Stimulated activated CD8-positive, alpha-beta memory T cell treated with anti-CD3 and anti-CD28 coated beads, Interleukin-7, amount 100 ng/mL, for 48 hours (primary cell): ENCODE measurements at places on chromosomes 3 and 15.

DNA sequence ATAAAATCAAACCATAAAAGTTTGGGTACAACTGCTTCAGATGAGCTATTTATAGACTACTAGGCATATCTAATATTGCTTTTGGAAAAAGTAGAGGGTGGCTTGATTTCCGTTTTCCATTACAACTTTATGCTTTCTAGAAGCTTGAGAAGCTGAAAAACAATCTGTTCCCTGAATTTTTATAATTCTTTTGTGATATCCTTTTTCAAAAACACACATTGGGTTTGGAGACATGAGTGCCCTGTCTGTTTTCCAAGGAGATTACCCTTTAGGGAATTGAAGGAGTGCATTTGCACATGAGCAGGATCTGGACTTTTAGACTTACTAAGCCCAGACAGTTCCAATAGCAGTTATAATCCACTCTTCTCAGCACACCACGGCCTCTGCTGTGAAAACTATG, 49.5 kb upstream of the FILIP1L start:
- DNase-seq, result no peak

GRCh38 chr3:179088306-179088705, 16.7 kb upstream of the ZMAT3 start:
- DNase-seq, result no peak

GRCh38 chr15:84872009-84872910, 12.2 kb upstream of the SLC28A1 start:
- DNase-seq, result no peak

- DNase-seq, result no peak
Measured at GRCh38 chr15:88342666-88343065, 86.1 kb upstream of the NTRK3 start.

GRCh38 chr3:170815936-170816335, 54.1 kb downstream of the RPL22L1 start:
- DNase-seq, result no peak

- no peak for DNase-seq
Measured at GRCh38 chr3:23826382-23827064, 20.8 kb downstream of the UBE2E1 start.

- no peak for DNase-seq
Measured at GRCh38 chr3:185328324-185329004, 34.5 kb upstream of the MAP3K13 start.

- no peak for DNase-seq
Measured at GRCh38 chr3:155983834-155984474, 113.5 kb downstream of the GMPS start.

- no peak for DNase-seq
Measured at GRCh38 chr3:28972921-28973320, 307.9 kb upstream of the RBMS3 start.

- no peak for DNase-seq
Measured at GRCh38 chr3:52777959-52778805, 783 bp downstream of the ITIH1 start.

GRCh38 chr3:63354160-63354559, 76.1 kb downstream of the SYNPR start:
- no peak for DNase-seq

DNA sequence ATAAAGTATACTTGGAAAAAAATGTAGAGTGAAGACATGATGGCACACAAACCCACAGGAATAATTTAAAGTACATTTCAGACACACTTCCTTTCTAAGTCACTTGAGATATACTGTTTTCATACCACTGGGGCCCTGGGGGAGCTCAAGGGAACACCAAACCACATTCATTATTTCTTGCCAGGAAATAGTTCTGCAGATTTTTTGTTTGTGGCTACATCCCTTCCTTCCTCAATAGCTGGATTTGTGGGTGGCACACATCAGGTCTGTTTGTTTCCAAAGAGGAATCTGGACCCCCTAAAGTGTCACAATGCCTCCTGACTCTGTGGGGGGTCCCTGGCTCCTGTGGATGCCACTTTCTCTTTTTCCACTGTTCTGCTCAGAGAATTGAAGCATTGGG, 153.5 kb upstream of the COL8A1 start:
- DNase-seq, result no peak

GRCh38 chr3:32888739-32889138, 62.7 kb upstream of the CCR4 start:
- DNase-seq, result no peak

GRCh38 chr15:69980341-69981059, 117.2 kb downstream of the TLE3 start:
- no peak for DNase-seq

DNA sequence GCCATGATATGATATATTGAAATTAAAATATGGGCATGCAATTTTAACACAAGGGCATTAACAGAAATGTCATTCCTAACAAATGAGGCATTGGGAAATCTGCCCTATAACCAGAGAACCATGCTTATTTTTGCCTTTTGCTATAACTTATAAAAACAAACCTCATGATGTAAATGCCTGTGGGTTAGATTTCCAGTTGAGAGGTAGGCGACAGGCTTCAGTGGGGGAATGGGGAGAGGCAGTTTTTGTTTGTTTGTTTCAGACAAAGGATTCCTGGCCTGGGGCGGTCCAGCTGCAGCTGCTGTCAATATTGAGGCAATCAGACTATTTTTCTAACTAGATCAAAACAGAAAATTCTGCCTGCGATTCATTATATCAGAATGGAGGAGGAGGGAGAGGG, 490.4 kb upstream of the CFAP20DC start:
- no peak for DNase-seq

- DNase-seq, result no peak
Measured at GRCh38 chr3:170644711-170645110, 58.8 kb upstream of the SLC7A14 start.

DNA sequence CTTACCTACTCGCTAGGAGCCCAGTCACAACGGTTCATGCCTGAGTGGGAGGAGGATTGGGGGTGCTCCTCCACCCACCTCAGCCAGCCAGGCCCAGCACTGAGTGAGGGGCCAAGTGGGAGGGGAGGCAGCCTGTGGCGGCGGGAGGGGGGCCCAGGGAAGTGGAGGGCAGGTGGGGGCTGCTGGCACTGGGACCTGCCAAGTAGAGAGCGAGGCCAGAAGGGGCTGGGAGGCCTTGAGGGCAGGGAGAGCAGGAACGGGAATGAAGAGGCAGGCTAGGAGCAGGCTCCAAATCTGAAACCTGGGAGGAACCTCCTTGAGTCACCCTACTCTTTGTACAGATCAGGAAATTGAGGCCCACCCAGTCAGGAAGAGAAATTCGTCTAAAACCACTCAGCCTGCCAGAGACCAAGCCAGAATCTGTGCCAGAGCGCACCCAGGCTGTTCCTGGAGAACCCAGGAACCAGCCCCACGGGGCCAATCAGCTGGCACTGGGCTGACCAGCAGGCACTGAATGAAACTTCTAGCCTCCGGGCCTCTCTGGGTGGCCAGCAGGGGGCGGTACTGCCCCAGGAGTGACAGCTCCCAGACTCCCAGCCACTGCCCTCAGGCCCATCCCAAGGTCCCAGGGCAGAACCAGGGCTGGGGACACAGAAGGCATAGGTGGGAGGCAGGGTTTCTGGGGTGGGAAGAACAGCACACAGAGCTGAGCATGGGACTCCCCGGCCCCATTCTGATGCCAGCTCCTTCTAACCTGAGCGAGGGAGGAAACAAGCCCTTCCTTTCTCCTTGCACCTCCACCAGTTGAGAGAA, 14.8 kb upstream of the CYP11A1 start:
- DNase-seq, result peak; percentile 70

DNA sequence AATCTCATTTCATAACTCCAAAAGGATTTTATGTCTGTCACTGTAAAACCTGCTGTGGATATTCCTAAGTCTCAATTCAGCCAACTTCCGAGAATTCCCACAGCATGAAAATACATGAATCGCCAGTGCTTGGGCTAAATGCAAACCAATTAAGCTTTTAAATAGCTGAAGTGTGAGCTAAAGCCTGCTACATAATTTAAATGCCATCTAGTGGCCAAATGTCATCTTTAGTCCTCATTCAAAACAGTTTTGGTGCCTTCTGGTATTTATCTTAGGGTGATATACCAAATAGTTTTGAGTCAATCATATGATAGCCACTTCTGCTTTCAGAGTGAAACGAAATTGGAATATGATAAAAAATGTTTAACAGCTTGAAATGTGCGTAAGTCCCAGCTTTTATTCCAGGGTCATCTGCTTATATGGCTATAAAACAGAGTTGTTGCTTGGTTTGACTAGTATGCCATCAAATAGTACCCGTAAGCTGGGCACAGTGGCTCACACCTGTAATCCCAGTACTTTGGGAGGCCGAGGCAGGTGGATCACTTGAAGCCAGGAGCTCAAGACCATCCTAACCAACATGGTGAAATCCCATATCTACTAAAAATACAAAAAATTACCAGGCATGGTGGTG, 41.8 kb upstream of the CCNL1 start:
- no peak for DNase-seq

- no peak for DNase-seq
Measured at GRCh38 chr3:61008998-61009380, 242.3 kb downstream of the FHIT start.

DNA sequence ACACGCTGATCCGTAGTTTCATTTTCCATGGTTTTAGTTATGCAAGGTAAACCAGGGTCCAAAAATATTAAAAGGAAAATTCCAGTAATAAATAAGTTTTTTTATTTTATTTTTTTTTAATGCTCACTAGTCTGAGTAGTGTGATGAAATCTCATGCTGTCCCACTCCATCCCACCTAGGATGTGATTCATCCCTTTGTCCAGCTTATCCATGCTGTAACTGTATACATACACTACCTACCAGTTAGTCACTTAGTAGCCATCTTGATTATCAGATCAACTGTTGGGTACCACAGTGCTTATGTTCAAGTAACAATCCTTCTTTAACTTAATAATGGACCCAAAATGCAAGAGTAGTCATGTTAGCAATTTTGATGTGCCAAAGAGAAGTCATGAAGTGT, 75.2 kb downstream of the ESYT3 start:
- no peak for DNase-seq

GRCh38 chr3:187952849-187953248, 201.1 kb upstream of the LPP start:
- DNase-seq, result no peak

DNA sequence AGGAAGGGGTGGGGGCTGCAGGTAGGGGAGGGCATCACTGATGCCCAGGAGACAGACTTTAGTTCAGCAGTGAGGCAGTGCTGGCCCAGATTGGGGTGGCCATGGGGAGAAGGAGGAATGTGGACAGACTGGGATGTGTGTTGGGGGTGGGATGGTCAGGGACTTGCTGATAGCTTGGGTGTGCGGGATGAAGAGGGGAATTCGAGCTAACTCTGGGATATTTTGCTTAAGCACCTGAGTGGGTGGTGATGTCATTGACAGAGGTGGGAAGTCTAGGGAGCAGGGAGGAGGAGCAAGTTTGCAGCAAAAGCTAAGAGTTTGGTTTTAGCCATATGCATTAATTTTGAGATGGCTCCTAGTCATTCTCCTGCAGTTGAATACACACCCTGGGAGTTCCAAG, 207.5 kb downstream of the RPLP1 start:
- no peak for DNase-seq

DNA sequence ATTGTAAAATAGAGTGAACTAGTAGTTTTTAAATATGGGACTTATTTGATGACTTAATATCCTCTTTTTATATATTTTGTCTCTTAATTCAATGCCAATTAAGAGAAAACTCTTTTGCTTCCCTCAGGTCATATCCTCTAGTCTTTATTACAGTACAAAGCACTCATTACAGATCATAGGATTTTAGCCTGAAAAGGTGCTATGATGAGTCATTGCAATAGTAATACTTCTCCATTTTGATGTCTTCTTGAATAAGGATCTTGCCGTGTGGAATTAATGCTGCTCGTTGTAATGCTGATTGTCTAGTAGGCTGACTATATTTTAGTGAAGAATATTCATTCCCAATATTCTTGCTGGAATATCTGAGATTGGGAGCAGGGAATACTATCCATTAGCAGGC, 612.2 kb upstream of the GOLIM4 start:
- no peak for DNase-seq

- DNase-seq, result no peak
Measured at GRCh38 chr3:133377396-133377795, 22.5 kb upstream of the BFSP2 start.

GRCh38 chr3:138474163-138474562, 39.7 kb downstream of the ESYT3 start:
- no peak for DNase-seq

DNA sequence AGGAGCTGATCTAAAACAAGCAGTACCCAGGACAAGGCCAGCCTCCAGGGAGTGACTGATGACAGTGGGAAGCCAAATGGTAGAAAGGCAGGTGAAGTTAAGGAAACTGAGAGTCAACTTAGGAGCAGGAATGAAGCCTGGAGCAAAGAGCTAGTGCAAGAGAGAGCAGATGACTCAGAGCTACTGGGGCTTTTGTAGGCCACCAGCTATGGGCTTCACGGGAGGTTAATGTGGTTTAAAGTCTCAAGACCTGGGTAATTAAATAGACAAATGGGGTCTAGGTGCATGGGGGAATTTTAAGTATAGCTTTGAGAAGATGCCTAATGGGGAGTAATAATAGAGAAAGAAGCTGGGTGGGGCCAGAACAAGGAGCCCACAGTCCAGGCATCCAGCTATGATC, 3.1 kb downstream of the CD86 start:
- no peak for DNase-seq

DNA sequence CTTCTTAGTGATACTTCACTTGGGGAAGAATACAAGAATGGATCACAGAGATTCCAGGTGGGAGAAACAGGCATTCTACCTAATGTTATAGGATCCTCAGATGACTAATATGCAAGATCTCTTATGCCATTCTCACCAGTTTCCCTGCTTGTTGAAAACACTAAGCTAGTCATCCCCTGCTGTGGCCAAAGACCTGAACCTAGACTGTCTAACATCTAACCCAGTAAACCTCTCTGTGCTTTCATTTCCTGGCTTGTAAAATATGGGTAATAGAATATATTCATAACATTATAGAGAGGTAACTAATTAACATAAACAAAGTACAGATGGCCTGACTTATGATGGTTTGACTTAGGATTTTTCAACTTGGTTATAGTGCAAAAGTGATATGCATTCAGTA, 776.3 kb downstream of the TUSC7 start:
- DNase-seq, result no peak

DNA sequence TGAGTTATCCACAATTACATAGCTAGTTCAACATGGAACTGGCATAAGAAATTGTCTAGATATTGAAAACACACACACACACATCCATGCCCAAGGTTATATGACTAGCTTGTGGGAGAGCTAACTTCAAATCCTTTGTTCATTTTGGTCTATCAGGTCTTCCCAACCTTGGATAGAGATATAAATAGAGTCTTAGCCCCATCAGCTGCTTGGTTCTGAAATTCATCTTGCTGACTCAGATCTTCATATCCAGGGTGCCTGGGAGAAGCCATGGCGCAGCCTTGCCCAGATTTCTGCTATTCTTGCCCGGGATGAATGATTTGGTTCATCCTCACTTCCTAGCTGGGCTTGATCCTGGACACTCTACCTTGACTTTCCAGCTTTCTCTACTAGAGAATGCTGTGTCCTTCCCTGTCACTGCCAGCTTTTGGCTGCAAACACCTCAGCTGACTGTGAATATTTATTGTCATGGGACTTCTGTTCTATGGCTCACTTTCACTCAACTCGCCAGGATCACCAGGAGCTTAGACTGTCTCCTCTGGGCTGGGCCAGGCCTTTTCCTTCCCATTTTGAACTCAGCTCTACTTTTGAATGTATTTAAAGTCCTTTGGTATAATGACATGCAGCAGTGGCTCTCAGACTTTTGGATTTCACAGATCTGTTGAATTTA, 324.4 kb downstream of the AGBL1 start:
- no peak for DNase-seq

- no peak for DNase-seq
Measured at GRCh38 chr15:65384505-65384894, 6.7 kb upstream of the IGDCC3 start.

GRCh38 chr3:108381529-108382140, 85.3 kb downstream of the HHLA2 start:
- DNase-seq, result no peak

- DNase-seq, result no peak
Measured at GRCh38 chr3:152557302-152557999, 277.5 kb upstream of the P2RY1 start.
